Dorsolateral prefrontal cortex (tissue), 122 donors: ENCODE measurements at places on chromosomes 5 and 9.

- DNase-seq: no peak
These were observed 35.1 kb upstream of the ZCCHC7 start for GRCh38 chr9:37085233-37085632.

DNA sequence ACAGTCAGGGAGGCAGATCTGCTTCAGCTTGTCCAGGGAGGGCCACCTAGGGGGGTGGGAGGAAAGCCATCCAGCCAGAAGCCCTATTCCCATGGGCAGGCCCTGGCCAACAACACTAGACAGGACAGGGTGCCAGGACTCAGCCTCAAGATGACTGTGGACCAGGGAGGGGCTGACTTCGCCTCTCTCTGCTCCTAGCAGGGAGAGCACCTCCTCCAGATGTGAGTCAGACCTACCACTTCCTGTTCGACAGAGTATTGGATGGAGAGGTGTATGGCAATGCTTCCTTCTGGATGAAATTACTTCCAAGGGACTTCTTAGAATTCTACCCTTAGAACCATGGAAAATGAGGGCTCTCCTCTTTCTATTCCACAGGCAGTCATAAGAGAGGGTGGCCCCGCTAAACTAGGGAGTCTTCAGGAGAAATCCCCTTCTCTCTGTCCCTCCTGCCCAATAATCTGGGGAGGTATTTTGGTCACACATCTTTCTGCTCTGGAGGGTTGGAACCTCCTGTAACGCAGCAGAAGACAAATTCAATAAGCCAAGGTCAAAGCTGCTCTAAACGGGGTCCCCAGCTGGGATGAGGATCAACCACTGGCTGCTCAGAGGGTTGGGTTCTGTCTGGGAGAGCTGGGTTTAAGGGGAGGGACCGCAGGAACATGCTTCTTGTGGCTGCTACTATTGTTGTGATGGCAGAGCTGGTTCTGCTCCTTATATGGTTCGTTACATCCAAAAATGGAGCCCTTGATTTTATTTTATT lies 23.2 kb upstream of the RCL1 start:
- no peak for DNase-seq

DNA sequence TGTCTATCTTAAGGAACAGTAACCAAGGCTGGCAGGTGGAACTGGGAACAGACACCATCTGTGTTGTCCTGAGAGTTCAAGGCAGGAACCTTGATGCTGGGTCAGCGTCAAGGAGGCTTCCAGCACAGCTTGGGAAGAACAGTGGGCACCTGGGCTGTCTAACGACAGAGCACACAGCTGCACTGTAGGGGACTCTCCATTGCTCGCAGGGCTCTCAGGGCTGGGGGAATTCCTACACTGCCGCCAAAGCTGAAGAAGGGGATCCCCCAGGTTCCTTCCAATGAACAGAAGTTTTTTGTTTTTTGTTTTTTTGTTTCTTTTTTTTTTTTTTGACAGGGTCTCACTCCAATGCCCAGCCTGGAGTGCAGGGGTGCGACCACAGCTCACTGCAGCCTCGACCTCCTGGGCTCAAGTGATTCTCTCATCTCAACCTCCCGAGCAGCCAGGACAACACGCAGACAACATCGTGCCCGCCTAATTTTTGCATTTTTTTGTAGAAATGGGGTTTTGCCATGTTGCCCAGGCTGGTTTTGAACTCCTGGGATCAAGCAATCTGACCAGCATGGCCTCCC lies 81.9 kb downstream of the PTPN3 start:
- no peak for DNase-seq

- DNase-seq: no peak
These were observed 53.3 kb downstream of the TRPC7 start for GRCh38 chr5:136311999-136312398.

DNA sequence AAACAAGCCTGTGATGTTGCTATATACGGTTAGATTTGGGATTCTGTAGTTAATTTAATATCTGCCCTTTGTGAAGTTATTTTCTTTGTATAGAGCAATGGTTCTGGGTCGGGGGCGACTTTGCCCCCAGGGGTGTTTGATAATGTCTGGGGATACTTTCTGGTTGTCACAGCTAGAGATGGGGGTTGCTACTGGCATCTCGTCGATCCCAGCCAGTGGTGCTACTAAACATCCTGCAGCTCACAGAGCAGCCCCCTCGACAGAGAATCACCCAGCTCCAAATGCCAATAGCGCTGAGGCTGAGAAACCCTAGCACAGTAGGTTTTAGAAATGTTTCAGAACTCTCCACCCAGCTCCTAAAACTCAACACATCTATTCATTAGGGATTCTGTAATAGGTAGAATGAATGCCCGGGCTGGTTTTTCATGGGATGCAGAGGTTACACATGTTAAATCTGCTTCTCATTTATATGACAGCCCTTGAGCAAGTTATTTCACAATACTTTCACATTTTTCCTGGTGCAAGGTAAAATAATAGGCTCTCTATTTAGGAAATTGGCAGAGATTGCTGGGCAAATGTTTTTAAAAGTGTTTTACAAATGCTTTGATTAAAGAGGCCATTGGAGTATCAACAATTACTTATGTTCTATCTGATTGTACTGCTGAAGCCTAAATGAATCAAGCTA lies 75.2 kb upstream of the CTSL start:
- no peak for DNase-seq

DNA sequence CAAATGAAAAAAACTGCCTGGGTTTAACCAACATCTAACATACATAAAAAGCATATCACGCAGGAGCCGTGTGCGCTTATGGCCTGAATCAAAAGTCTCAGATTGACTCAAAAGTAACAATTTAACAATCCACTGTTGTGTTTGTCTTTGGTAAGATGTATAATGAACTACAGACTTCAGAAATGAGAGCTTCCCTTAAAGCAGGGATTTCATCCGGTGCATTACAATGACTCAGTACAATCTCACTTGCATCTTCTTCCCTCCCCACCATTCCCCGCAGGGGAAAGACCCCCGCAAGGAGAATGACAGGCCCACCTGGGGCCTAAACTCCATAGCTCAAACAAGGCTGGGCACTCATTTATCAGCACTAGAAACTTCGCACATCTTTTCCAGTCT lies 1.4 kb downstream of the ZFR start:
- no peak for DNase-seq

DNA sequence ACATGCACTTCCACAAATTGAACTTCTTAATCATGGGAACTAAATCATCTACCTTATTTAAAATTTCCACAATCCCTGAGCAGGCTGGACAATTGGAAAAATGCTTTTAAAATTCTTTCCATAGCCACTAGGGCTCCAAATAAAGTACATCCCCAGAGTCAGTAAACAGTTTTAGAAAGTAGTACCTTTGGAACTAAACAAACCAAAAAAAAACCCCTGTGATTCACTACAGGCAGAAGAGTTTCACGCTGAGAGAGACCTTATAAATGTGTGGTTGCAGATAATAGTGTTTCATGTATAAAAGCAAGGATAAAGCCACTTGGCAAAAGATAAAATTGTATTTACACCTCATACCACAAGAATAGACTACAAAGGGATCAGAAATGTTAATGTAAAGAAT lies 11.8 kb upstream of the HMGCR start:
- DNase-seq: no peak

GRCh38 chr5:132222649-132223038 lies 5.0 kb downstream of the P4HA2 start:
- no peak for DNase-seq

DNA sequence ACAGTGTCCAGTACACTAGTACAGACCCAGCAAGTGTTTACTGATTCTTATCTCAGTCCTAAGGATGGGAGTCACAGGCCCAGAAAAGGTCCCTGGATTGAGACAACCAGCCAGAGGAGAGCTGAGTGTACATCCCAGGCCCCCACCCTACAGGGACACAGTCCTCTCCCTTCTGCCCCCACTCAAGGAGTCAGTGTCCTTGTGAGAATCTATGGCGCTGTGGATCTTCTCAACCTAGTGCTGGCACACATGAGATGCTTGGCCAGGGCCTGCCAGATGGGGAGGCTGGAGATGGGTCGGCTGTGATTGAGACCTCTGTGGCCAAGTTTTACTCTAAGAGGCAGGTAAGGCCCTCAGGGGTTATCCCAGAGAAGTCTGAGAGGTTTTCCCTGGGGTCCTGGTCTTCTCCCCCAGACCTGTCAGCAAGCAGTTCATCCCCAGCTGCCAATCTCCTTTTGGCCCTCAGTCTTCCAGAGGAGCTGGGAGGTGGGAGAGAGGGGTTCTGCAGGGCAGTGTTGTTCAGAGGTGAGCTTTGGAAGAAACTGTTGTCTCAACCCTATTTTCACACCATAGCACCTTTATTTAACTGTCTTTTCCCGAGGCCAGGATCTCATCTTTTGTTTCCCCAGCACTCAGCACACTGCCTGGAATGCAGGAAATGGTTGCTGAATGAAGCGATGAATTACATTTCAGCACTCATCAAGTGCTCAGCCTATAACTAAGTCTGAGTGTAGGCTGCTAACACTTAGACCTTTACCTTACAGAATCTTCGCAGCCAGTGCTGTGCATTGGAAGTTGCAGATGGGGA lies 3.2 kb upstream of the NSD1 start:
- DNase-seq: no peak

- DNase-seq: no peak
These were observed 28.8 kb upstream of the MELK start for GRCh38 chr9:36543916-36544315.

GRCh38 chr9:33942471-33943083 lies 106.1 kb downstream of the UBAP2 start:
- no peak for DNase-seq

DNA sequence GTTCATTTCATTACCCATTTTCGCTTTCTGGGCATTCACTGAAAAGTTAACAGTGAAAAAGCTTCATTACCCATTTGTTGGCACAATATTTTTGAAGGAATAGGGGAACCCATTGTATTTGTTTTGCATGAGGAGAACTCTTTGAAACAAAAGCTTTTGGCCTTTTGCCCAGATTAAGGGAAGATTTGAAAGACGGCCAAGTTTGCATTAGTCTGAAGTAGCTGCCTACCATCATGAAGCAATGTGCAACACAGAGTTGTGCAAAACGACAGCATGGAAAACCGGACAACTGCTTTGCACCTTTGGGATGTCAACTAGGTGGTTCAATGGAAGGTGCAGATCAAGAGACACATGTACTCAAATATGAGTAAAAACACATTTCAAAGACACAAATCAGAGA lies 84.9 kb downstream of the TRPM3 start:
- DNase-seq: no peak

DNA sequence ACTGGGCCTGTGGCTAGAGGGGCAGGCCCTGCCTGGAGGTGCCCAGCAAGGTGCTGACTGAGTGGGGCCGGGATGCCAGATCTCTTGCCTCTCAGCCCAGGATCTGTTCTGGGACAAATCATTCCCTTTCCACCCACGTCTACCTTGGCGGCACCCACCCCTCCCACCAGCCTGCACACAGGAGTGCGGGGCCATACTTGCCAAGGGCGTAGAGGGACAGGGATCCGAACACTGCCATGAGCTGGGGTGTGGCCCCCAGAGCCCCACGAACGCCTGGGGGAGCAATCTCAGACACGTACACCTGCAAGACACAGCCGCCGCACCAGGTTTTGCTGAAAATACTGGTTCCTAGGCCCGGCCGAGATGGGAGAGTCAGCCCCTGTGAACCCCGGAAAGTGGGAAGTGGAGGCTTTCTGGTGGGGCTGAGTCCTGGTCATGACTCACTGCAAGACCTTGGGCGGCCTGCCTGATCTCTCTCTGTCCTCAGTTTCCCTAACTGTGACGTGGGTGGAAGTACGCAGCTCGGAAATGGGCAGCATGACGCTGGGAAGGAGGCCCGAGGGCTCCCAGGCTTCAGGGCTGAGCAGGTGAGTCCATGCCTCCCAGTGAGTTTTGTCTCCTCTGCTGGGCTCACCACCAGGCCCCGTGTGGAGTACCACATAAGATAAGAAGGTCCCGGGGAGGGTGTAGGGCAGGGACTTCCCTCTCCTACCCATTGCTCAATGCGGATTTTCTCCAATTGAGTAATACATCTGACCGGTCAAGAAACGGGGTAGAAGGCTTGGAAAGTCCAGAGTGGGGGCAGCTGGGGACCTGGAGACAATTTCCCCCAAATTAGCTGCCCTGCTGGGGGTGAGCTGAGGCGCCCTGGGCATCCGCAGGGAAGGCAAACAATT lies 2.6 kb downstream of the SLC2A6 start:
- DNase-seq: no peak

- no peak for DNase-seq
These were observed 46.3 kb upstream of the TNFSF15 start for GRCh38 chr9:114852050-114852594.

DNA sequence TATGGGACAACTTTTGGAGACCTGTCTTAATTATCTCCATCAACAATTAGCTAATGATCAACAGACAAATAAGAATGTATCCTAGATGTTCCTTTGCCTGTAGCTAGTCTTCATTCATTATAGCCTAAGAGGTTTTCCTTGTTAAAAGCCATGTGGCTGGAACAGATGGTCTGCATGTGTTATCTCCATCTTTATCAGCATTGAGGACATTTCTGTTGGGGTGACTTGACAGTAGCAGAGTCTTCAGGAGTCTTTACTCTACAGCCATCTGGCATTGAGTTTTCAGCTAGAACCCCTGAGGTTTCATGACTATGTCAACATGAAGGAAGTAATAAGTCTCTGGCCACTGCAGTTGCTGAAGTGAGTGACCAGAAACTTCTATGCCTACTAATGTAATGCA lies 106.6 kb upstream of the TLE4 start:
- no peak for DNase-seq

- no peak for DNase-seq
These were observed 896 bp downstream of the EBF1 start for GRCh38 chr5:159098603-159099436.

- no peak for DNase-seq
These were observed 626 bp downstream of the PSD2 start for GRCh38 chr5:139796061-139796806.

DNA sequence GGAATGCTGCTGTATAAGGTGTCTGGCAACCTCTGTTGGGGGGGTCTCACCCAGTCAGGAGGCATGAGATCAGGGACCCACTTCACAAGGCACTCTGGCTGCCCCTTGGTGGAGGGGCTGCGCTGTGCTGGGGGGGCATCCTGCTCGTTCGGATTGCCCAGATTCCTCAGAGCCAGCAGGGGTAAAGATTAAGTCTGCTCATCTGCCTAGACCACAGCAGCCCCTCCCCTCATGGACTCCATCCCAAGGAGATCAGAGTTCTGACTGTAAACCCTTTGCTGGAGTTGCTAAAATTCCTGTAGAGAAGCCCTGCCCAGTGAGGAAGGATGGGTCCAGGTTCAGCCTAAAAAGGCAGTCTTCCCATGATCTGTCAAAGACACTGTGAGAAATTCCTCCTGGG lies 262.0 kb upstream of the C9orf72 start:
- DNase-seq: no peak

GRCh38 chr5:93163010-93163663 lies 417.9 kb downstream of the NR2F1-AS1 start:
- DNase-seq: no peak

DNA sequence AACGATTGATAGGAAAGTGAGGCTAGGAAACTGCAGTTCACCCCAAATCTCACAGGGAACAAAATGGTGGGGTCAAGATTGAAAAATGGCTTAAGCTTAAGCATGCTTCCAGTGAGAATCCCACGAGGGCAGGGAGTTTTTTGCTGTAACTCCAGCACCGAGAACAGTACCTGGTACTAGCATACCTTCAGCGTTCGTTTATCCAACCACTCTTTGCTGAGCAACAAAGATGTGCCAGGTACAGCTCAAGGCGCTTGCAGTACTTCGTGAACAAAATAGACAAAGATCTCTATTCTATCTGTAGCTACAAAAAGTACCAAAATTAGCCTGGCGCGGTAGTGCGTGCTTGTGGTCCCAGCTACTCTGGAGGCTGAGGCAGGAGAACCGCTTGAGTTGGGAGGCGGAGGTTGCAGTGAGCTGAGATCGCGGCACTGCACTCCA lies 778 bp upstream of the PPP6C start:
- DNase-seq: no peak
